CD4-positive, alpha-beta T cell treated with Interferon alpha-2 for 1 hour (primary cell): ENCODE measurements at places on chromosomes 1 and 21.

- no peak for DNase-seq
Observed at GRCh38 chr1:8875216-8875861, 3.1 kb downstream of the ENO1 start.

GRCh38 chr1:196960854-196961253, 16.5 kb upstream of the CFHR5 start:
- no peak for DNase-seq

GRCh38 chr1:107195476-107195875, 54.6 kb downstream of the NTNG1 start:
- DNase-seq = no peak

DNA sequence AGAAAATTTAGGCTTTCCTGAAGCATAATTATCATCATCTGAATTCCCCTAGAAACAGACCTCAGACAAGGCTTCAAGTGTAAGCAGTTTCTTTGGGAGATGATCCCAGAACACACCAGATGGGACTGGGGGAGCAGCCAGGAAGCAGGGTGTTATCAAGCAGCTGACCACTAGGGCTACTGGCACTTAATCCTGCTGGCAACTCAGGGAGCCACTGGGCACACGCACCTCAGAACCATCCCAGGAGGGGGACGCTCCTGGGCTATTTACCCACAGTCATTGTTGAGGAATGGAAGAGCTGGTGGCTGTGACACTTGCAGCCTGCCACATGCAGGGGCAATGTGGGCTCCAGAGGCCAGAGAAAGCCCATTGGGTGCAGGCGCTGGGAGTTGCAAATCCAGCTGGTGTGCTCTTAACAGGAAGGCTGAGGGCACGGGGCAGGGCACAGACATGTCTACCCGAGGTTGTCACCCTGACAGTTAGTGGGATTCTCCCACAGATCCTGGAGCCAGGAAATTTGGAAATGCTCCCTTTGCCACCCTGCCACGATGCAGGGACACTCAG, 15.1 kb upstream of the IL22RA1 start:
- DNase-seq = no peak

DNA sequence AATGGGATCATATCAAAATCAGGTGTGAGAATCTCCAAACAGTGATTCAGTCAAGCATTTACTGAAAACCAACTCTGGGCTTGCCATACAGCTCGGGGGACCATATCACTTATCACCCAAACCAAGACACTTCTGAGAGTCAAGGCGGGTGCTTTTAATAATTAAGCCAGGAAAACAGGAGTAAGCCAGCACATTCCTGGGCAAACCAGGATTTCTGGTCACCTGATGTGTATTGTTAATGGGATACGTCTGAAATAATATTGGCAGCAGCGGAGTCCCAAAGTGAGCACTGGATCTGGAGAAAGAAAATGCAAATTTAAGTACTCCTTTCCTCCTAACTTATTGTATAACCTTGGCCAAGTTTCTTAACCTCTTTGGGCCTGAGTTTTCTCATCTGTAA, 17.6 kb downstream of the OSCP1 start:
- DNase-seq = no peak

- DNase-seq = no peak
Observed at GRCh38 chr1:221704306-221704705, 37.6 kb downstream of the DUSP10 start.

DNA sequence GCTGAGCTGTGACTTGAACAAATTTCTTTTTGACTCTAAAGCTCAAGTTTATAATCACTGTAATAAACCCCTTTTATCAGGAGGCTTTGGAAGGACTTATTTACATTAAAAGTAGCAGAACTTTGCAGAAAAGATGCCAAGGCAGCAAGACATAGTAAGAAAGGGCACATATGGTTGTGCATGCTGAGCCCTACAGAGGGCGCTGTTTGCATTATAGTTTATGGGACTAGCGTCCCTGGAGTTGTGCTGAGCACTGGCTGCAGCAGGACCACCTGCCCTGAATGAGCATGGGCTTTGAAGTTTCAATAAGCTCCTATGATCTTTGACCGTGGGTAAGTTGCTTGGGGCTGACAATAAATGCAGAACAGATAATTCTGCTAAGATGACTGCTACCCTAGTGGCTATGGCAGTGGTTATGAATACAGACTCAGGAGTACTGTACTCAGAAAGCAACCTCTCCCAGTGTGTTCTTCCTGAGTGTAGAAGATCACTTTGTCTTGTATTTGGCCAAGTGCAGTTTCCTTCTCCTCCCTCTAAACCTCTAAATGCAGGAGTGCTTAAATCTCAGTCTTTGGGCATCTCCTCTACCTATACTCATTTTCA, 45.4 kb upstream of the USP1 start:
- DNase-seq = peak; percentile 14

DNA sequence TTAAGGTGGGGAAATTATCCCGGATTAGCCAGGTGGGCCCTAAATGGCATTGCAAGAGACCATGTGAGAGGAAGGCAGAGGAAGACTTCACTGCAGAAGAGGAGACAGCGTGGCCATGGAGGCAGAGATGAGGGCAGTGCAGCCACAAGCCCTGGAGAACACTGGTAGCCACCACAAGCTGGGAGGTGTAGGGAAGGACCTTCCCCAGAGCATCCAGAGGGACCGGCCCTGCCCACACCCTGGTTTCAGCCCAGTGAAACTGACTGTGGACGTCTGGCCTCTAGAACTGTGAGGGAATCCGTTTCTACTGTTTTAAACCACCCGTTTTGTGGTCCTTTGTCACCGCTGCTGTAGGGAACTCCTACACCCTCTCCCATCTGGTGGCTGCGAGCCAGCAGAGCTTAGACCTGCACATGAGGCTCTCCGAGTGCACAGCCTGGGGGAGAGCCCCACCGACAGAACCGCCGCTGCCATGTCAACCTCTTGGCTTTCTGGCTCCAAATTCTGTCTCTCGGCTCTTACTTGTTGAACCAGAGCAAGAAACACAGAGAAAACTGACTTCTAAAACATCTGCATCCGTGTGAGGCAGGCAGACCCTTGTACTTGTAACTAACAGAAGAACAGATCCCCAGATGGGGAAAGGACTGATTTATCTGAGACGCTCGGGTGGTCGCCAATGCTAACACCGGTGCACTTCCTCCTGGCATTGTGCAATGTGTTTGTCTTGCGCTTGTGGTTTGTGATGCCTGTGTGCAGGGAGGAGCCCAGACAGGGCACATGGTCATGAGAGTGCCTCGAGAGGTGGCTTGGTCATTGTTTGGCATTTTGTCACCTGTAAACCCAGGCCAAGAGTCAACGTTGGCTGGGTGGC, 90.8 kb upstream of the TMPRSS2 start:
- DNase-seq = no peak

DNA sequence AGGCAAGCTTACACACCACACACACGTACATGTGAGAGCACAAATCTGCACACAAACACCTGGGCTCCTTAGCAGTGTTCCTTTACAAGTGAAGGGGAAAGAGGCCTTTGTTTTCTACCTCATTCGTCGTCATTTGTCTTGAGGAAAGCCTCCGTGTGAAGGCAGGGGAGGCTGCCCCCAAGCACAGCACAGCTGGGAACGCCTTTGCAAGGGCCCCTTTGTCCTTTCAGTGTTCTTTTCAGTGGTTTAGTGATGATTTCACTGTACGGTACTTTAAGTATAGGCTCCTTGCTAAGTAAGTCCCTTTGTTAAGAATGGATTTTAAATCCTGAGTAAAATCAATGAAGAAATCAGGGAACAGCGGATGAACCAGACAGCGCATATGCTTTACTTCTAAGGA, 94.1 kb downstream of the PGBD5 start:
- no peak for DNase-seq
